A549 treated with GW870086 at 1 μM for 4 hours (cell line): ENCODE measurements at places on chromosomes 12 and 14. TPM values are rescaled to one million over a fixed set of nuclear protein-coding genes. Genes with fewer than 3 reads are reported as not detected.

SMARCC2 gene
- 27.3 to 35.8 TPM (median 34.5 TPM) in 5 replicates for total RNA-seq

MVK gene
- total RNA-seq, result 6.2 to 9.2 TPM (median 9.1 TPM) in 5 replicates

BMP4 gene
- total RNA-seq, result 1.3 to 3.2 TPM (median 1.6 TPM) in 5 replicates

LYZ gene
- 0.09 to 3.0 TPM (median 0.45 TPM) in 3 of 5 replicates, not detected in the others for total RNA-seq

MYH7 gene
- not detected in 5 replicates for total RNA-seq

DLGAP5 gene
- total RNA-seq, result 24.6 to 38.0 TPM (median 31.4 TPM) in 5 replicates

IFNG-AS1 gene
- total RNA-seq, result not detected in 5 replicates

PMEL gene
- total RNA-seq, result 0.68 to 1.4 TPM (median 0.88 TPM) in 5 replicates

ANHX gene
- total RNA-seq, result not detected in 5 replicates

LRRC10 gene
- not detected in 5 replicates for total RNA-seq

GPD1 gene
- 0.11 to 0.35 TPM (median 0.19 TPM) in 5 replicates for total RNA-seq
